ENCODE measurements at places on chromosomes 3 and 15. TPM values are rescaled to one million over a fixed set of nuclear protein-coding genes. Genes with fewer than 3 reads are reported as not detected.

DNA sequence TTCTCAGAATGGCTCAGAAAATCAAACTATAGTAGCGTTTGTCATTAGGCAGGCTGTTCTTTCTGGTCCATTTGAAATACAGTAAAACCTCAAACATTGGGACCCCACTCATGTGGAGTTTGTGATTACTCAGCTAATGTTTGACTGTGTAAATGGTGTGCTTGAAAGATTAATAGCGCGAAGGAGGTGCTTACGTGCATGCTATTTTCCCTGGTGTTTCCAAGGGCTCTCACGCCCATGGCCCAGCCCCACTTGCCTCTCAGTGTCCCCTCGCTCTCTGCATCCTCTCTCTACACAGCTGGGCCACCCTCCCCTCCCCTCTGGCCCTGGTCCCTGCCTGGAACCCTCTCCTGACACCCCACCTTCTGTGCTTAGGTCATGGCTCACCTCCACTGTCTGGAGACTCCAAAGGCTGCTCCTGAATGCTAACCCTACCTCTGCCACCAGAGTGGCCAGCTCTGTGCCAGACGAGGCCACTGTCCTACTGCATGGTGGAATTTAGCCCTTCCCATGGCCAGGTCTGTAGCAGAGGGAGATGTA, 194.2 kb downstream of the PLCL2 start:
- DNase-seq = no peak

GRCh38 chr3:148974726-148975125, 16.6 kb upstream of the GYG1 start:
- no peak for DNase-seq

GRCh38 chr3:56421205-56421604, 47.1 kb downstream of the ERC2 start:
- DNase-seq = no peak

DNA sequence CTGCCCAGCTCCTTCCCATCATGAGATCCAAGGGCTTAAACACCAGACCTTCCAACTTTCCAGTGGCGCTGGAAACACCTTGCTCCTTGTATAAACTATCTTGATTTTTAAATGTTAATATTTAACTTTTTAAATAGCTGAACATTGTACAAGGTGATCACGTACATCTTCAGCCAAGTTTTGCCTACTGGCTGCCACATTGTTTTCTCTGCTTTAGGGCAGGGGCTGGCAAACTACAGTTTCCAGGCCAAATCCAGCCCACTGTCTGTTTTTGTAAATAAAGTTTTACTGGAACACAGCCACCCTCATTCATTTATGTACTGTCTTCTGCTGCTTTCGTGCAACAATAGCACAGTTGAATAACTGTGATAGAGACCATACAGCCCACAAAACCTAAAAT, 27.6 kb upstream of the FOXP1 start:
- no peak for DNase-seq

DNA sequence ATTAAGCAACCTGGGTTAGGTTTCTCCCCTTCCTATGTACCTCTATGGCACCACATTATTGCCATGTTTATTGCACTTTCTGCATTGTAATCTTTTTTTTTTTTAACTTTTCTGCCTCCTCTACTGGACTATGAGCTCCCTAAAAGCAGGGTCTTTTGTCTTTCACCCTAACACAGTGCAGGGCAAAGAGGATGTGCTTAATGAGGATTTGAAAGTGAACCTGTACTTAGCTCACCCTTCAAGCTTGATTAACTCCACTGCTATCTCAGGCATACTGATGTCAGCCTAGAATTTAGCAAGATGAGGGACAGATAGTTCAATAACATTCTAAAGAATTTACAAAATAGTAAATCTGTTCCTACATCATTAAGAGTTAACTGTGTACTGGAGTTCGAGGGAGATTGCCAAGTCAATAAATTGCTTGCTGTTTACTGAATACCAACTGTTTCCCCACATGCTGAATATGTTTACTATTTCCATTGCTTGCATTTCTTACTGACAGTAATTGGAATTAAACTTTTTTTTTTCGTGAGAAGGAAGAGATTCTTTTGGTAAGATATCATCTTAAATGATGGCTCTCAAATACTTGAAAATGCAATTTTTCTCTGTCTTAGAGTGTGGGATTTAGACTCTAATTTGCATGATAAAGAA, 15.7 kb upstream of the PPARG start:
- DNase-seq = no peak

- DNase-seq = peak; percentile 92
Observed at GRCh38 chr15:80925597-80926059, 64.0 kb downstream of the MESD start.

GRCh38 chr3:108863799-108864135, 41.2 kb downstream of the TRAT1 start:
- DNase-seq = no peak

- DNase-seq = peak; percentile 73
Observed at GRCh38 chr15:57861034-57861638, 154.6 kb downstream of the POLR2M start.

DNA sequence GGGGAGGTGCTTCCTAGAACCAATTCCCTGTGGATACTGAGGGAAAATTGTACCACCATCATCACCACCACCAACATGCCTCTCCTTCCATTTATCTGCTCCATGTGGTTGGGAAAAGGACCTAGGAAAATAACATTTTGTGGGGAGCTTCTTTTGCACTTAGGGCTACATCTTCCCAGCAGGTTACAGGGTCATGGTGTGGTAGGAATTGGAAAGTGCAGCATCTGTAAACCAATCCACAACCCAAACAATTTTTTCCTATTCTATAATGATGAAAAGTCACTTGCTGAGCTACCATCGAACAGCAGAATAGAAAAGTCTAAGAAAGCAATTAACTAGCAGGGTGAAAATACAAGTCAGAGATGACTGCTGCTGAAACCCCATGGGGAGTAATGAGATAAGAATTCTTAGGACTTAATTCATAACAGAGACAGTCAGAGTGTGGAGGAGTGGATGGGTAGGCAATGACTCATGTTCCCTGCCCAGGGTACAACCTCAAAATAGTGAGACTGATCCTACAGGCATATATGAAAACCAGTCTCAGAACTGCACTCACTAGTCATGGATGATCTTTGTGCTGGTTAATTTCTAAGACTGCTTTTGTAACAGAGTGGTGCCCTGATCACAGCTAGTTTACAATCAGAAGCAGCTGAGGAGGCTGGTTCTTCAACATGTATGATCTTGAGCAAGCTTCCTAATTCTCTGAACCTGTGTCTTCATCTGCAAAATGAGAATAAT, 38.1 kb upstream of the LEKR1 start:
- no peak for DNase-seq

- DNase-seq = no peak
Observed at GRCh38 chr3:174973465-174973864, 114.3 kb downstream of the NAALADL2 start.

DNA sequence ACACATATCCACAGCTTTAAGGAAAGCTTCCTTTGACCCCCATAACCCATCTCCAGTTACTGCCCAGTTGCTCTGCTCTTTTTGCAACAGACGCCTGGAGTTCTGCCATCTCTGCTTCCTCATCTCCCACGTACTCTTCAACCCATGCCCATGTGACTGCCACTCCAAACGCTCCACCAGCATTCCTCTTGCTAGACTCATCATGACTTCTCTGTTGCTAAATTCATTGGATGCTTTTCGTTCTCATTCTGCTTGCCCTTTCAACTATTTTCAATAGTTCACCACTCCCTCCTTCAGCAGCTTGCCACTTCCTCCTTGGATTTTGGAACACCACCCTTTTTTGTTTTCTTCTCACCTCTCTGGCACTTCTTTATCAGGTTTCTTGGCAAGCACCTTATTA, 2.7 kb upstream of the KNSTRN start:
- peak; percentile 36 for DNase-seq

DNA sequence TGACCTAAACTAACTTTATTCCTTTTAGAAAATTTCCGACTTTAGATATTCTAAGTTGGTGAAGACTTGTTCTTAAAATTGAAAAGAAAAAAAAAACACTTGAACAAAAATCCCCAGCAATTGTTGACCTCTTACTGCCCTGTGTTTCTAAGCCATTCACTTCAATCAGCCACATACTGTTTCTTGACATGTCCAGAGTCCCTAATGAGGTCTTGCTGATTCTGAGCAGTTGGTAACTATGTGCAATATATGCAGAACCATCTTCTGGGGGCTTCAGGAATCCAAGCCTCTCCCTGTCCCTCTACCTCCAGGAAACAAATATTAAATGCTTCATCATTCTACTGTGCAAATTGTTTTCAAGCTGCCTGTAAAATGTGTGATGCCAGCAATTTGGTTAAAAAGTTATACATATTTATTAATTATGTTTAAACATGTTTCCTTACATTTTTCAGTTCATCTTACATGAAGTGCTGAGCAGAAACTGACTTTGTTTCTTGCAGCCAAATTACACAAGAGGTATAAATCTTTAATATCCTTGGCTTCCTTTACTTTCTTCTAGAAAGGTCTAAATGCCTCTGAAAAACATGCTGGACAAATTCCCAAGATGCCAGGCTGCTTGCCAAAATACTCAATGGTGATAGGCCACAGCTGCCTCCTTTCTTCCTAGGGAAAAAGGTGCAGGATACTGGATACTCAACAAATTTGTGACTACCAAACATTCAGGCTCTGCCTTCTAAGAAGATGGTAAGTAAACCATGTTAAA, 19.8 kb upstream of the GYG1 start:
- DNase-seq = peak; percentile 13

The PLOD2 gene
- 0.17 TPM for total RNA-seq

The DNAH12 gene
- not detected for total RNA-seq

The AQP9 gene
- not detected for total RNA-seq

The SLITRK3 gene
- not detected for total RNA-seq

The CHDH gene
- 5.6 TPM for total RNA-seq

The TRH gene
- total RNA-seq = not detected

All from G401 (cell line).